Occipital lobe (tissue), 3 donors: ENCODE measurements at places on chromosomes 12 and 14.

DNA sequence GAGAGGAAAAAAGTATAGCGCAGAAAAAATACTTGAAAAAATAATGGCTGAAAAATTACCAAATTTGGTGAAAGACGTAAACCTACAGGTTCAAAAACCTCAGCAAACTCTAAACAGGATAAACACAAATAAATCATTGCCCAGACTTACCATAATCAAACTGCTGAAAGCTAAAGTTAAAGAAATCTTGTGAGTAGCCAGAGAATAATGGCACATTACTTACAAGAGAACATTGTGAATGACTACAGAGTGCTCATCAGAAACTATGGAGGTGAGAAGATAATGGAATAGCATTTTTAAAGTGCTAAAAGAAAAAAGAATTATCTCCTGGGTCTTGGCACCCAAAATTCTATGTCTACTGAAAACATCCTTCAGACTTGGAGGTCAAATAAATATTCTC lies 36.0 kb downstream of the ATF1 start:
- DNase-seq: no peak

DNA sequence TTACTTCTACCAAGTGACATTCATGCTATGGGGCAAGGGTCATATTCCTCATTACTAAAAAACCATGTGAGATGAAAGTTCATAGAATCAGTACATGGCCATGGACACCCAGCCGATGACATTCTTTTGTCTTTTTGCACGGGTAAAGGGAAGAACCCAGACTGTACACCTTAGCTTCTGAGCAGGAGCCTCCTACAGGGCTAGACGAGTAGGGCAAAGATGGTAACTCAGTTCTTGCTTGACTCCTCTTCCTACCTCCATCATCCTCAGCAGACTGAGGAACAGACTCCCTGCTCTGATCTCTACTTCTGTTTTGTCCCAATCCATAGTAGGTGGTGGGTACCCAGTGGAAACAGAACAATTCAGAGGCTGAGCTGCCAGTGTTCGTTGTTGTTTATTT lies 281.3 kb downstream of the NPAS3 start:
- DNase-seq: no peak

DNA sequence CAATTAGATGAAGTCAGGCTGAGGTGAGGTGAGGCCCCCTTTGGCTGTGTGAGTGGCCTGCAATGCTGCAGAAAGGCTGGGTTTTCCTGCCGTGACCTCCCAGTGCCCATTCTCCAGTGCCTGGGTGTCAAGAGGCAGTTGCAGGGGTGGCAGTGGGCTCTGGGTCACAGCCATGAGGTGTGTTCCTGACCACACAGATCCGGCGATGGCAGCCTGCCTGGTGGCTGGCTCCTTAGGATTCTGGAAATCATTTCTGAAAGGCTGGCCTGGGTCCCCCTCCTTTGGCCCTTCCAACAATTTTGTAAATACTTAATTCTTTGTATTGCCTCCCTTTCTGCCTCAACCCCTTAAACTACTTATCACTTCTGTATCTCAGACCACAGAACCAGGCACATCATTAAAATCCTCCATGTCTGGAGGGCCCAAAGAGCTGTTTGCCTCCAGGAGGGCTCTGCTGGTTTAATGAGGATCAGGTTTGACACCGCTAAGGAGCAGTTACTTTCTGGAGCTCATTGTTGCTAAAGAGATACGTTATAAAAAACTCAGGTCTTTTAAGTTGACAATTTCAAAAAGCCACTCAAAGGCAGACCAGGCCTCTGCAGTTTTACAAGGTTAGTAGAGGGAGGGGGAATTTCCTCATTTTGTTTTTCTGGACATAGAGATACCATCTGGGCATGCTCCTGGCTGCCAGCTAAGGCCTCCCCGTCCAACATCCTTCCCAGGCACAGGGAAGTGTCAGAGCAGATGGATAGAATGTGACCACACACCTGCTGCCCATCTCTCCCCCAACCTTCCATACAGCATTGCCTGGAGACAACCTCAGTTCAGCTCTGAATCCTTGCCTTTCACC lies 204.4 kb downstream of the FOXN3 start:
- DNase-seq: no peak

GRCh38 chr14:55152052-55152753 lies 23.2 kb downstream of the LGALS3 start:
- no peak for DNase-seq

DNA sequence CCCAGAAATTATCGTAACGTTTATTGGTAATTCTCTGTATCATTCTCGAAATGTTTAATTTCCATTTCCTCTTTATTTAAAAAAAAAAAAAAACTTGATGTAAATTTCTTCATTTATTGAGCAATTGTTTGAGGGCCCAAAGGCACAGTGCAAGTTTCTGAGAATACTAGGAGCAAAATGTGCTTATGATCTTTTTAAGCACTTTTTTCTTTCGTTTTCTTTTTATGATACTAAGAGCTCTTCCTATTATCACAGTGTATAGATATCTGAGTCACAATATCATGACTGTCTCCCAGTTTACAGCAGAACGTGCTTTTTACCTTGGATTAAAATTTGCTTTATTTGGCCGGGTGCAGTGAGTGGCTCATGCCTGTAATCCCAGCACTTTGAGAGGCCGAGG lies 5.6 kb downstream of the ATP2A2 start:
- no peak for DNase-seq
